ENCODE measurements at places on chromosomes 13 and 19. TPM values are rescaled to one million over a fixed set of nuclear protein-coding genes. Genes with fewer than 3 reads are reported as not detected.

DNA sequence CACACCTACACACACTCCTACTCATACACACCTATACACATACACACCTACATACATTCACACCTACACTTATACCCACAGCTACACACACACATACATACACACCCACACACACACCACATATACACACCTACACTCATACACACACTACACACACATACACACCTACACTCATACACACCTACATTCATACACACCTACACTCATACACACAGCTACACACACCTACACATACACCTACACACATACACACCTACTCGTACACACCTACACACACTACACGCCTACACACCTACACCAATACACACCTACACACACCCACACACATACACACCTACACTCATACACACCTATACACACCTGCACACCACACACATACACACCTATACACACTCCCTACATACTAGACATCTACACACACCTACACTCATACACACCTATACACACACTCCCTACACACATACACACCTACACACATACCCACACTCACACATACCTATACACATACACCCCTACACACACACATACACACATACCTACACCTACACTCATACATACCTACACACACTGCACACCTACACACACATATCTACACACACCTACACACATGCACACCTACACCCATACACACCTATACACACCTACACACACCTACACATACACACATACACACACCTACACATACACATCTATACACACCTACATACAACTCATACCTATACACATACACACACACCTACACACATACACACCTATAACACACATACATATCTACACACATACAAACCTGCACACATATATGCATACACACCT lies 285.2 kb upstream of the MAB21L1 start:
- no peak for DNase-seq

GRCh38 chr13:112341976-112342735 lies 34.0 kb upstream of the SPACA7 start:
- DNase-seq = no peak

DNA sequence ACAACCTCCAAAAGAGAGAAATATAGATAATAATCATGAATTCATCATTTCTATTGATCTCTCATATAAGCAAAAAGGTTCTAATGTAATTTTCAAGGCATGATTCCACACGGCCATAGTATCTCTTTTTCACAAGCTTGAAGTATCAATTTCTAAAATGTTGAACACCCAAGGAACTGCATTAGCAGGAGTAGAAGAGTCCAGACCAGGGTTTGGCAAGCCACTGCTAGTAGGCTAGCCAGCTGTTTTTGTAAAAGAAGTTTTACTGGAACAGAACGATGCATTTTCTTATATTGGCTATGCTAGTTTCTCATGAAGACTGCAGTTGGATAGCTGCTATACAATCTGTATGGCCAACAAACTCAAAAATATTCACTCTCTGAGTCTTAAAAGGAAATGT lies 481.5 kb upstream of the MIR17HG start:
- no peak for DNase-seq

DNA sequence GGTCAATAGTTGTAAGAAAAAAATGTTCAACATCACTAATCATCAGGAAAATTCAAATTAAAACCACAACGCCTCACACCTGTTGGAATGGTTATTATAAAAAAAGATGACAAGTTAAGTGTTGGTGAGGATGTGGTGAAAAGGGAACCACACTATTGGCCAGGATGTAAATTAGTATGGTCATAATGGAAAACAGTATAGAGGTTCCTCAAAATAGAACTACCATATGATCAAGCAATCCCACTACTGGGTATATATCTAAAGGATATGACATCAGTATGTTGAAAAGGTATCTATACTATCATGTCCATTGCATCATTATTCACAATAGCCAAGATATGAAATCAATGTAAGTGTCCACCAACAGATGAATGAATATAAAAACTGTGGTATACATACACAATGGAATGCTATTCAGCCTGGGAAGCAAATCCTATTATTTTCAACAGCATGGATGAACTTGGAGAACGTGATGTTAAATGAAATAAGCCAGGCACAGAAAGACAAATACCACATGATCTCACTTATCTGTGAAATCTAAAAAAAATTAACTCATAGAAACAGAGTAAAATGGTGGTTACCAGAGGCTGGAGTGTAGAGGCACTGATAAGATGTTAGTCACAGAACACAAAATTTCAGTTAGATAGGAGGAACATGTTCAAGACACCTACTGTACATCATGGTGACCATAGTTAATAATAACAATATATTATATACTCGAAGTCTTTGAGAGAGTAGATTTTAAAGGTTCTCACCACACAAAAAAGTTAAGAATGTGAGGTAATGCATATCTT lies 56.6 kb downstream of the TBC1D4 start:
- no peak for DNase-seq

DNA sequence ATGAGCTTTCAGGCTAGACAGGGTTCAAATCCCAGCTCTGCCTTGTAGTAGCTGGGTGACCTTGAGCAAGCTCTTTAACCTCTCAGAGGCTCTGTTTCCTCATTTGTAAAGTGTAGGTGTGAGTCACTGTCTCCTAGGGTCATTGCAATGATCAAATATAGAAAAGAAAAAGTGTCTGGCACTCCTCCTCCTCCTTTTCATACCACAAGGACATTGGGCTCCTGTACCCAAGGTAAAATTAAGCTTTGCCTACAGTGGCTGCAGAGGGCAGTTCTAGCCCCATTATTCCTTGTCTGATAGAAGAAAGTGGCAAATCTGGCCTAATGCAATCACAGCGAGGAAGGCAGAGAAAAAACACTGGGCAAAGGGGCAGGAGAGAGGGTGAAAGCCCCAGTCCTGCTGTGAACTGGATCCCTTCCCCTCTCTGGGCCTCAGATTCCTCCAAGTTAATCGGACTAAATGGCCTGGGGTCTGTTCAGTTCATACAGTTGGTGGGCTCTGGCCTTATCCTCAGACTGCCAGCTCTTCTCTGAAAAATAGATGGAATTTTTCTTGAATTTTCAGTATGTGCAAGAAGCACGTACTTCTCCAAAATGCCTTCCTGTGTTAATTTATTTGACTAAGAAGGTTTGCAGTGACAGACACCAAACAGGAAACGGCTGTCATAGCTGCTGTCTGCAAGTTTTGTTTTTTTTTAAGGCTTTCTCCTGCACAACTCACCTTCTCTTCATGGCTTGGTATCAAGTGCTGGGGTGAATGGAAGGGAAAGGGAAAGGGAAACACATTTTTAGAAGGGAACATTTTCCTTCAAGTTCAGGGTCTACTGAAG lies 35.3 kb downstream of the RGCC start:
- no peak for DNase-seq

DNA sequence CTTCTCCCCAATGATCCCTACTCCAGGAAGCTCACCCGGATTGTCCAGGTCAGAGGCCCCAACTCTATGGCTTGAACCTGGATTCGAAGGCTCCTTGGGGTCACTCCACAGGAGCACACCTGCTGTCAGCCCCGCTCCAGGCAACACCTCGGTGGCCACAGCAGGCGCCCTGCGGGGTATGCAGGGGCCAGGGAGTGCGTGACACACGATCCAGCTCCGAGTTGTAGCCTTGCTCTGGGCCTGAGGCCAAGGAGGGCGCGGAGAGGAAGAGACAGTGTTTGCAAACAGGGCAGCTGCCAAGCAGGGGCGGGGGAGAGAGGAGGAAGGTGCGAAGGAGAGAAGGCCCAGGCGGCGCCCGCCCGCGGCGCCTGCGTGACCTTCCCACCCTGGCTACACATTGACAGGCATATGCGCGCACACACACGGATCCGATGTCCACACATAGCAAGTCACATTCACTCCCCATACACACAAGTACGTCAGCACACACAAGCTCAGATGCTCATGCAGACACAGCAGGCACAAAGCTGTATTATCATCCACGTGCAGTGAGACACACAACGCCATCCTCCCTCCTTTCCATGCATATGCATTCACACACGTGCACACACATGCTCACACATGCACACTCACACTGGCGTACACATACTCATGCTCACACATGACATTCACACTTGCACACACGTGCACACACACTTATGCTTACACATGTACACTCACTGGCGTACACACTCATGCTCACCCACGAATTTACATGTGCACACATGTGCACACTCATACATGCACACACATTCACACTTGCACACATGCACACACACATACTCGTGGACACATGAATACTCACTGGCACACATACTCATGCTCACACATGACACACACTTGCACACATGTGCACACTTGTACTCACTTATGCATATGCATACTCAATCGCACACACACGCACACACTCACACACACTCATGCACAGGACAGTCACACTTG lies 10.4 kb downstream of the SBK2 start:
- no peak for DNase-seq

- no peak for DNase-seq
Observed at GRCh38 chr13:99085808-99086266, 108.0 kb upstream of the DOCK9 start.

DNA sequence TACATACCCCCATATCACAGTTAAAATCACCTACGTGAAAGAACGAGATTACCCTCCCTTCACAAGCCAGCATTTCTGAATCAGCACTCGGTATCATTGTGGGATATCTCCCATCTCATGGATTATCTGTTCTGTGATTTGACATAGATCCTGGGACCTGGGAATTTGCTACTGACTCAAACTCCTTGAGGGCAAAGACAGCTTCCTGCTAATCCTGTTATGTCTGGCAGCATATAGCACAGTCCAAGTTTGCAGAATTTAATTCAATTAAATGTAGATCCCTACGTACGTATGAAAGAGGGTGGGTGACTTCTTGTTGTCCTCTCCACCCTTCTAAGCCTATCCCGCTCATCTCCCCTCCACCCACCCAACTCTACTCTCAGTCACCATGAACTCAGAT lies 476.5 kb downstream of the KLF5 start:
- DNase-seq = no peak

GRCh38 chr13:45142440-45143345 lies 22.4 kb downstream of the GTF2F2 start:
- no peak for DNase-seq

DNA sequence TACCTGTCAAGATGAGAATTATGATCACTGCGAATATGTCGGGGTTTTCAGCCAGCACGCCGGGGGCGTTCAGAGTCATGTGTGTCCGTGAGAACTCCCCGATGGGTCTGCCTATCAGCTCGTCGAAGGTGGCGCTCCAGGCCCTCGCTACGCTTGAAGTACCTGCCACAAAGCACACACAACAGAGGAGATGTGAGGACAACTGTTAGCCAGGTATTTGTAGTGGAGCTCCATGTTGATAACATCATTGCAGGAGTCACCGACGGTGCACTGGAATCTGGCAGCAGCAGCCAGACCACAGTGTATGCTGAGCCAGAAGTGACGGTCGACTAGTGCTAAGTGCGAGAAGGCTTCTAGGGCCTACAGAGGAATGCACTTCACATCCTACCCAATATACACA lies 62.7 kb downstream of the SLC7A1 start:
- no peak for DNase-seq

DNA sequence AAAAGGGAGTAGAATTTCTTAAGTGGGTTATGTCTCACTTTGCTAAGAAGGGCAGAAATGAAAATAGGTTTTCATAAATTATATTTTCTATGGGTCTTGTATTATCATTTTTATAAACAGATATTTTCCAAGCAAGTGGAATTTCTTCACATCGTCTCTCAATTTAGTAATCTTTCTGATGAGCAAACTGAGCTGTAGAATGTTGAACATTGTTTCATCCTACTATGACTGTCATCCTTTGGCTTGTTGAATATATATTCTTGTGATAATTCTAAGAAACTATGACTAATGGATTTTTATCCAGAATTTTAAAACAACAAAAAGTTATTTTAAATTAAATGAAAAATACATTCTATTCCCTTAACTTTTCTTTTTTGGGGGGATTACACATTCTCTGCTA lies 313.8 kb downstream of the ENOX1 start:
- DNase-seq = no peak

DNA sequence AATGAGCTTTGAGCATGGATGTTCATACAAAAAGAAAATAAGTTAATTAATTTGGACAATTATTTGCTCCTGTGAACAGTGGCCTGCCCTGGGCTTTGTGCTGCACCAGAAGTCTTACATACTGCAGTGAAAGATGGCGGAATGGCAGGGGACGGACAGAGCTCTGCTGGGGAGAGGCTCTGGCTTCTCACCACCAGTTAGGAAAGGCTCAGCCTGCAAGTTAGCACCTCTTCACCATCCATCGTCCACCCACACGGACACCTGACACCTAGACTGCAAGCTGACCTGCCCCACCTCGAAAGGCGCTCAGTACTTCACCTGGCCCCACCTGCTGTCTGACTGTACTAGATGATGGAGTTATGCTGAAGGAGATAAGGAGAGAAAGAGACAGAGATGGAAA lies 203.9 kb upstream of the IRS2 start:
- DNase-seq = no peak

DNA sequence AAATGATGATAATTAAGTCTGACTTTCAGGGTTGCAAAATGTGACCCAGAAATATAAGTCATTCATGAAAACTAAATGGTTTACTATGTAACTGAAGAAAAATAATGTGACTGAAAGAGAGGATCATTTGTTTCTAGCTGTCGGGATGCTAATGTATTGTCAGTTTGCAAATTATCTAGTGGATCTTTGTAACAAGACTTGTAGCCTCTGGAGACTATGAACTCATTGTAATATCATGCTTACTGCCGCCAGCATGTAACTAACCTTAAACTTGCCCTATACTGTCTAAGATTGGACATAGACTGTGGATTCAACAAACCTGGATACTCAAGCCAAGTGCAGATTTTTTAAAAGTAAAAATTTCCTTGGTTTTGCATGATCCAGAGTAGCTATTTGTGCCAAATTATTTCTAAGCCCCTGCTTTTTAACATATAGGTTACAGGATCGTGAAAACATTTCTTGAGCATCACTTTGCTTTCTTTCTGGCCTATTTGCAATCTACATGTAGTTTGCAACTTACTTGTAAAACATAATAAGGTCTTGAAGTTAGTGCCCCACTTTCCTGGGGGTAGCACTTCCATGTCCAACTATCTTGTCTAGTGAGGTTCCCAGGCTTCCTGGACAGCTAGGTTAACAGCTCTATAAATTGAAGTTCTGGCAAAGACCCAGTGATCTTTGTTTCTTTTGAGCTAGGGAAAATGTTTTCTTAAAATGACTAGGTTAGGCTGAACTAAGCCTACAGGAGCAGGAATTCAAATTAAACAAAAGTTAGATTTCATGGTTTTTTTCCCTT lies 3.3 kb upstream of the POSTN start:
- no peak for DNase-seq

GRCh38 chr13:43354153-43354945 lies 331.0 kb downstream of the DNAJC15 start:
- DNase-seq = no peak

ENOX1 gene
- polyA plus RNA-seq = 8.4 TPM

PRR19 gene
- polyA plus RNA-seq = 1.4 TPM

ZNF681 gene
- 3.5 TPM for polyA plus RNA-seq

Measured in renal cortex interstitium (tissue), 15 donors.